NCI-H1105 treated with DMSO at 0.1 percent for 48 hours (cell line): ENCODE measurements at places on chromosomes 12 and 14.

GRCh38 chr14:89455412-89455811, 38.4 kb upstream of the FOXN3 start:
- DNase-seq = no peak

- peak; percentile 35 for DNase-seq
Observed at GRCh38 chr14:23319746-23320583, 1.3 kb upstream of the PABPN1 start.

GRCh38 chr12:132669166-132669879, 17.8 kb downstream of the POLE start:
- no peak for DNase-seq

DNA sequence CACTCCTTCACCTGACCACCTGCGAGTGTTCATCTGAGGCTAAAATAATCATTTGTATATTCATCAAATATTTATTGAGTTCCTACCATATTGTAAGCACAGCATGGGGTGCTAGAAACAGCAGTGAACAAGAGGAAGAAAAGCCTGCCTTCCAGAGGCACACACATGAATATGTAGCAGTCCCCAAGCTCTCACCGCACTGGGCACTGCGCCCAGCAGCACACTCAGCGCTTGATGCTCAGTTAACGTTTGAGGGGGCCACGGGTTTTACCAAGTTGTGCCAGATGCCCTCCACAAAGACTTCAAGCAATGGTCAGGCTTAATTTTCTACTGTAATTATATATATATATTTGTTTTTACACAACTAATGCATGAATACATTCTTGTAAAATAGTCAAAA, 52.0 kb downstream of the HELB start:
- DNase-seq = no peak

DNA sequence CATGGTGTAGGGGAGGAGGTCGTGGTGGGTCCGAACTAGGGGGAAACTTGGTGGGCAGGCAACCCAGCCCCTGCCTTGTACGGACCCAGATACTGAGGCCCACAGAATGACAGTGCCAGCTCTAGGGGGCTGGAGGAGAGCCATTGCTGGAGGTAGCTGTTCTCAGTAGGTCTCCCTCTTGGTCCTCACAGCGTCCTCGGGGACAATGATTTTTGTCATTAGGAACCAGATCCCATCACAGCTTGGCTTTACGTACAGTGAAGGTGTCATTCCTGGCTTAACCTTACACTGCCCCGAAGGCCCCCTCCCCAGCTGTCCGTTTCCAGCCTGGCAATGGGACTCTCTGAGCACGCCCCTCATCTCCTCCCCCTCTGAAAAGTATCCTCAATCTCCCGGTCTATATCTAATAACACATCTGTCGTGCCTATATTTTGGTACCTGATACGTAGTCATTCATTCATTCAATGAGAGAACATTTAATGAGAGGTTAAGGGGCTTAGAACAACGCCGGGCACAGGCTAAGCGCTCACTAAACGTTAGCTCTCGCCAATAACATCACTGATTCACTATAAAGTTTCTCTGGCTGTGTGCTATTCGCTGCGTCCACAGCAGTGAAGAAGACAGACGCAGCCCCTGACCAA, 597 bp upstream of the DYNC1H1 start:
- no peak for DNase-seq

DNA sequence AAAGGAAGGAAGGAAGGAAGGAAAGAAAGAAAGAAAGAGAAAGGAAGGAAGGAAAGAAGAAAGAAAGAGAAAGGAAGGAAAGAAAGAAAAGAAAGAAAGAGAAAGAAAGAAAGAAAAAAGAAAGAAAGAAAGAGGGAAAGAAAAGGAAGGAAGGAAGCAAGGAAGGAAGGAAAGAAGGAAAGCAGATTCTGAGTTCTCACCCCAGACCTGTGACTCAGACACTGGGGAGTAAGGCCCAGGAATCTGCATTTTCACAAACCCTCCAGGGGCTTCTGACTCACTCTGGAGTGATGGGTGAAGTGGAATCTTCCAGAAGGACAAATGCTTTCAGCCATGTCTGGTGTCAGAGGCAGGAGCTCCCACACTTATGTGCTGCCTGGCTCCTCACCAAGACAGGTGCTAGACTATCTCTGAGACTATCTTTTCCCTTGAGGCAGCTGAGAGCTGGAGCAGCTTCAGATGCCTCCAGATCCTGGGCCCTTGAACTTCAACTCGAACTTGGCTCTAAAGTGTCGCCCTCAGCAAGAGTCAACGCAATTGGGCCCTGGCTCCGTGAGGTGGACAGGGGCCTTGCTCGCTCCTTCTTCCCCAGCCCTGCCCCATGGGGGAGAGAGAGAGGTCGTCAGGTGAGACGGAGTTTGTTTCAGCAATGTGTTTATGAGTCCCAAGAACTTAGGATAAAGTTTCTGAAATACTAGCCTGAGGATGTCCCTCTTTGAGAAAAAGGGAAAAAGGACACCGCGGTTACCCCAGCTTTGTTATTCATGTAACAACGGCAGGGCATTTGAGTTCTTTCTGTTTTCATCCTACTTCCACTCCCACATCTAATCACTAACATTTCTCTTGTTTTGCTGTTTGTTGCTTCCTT, 19.8 kb upstream of the SCARB1 start:
- DNase-seq = no peak

- peak; percentile 34 for DNase-seq
Observed at GRCh38 chr12:77727442-77728001, 103.2 kb upstream of the NAV3 start.

- no peak for DNase-seq
Observed at GRCh38 chr12:84131076-84131475, 781.5 kb downstream of the SLC6A15 start.

GRCh38 chr12:3114671-3115070, 37.5 kb downstream of the TSPAN9 start:
- DNase-seq = no peak

GRCh38 chr14:23183158-23183470, 346 bp downstream of the SLC7A8 start:
- DNase-seq = no peak

- no peak for DNase-seq
Observed at GRCh38 chr12:130649101-130650045, 66.7 kb downstream of the RIMBP2 start.
